ENCODE measurements at places on chromosomes 5 and 9. TPM values are rescaled to one million over a fixed set of nuclear protein-coding genes. Genes with fewer than 3 reads are reported as not detected.

DNA sequence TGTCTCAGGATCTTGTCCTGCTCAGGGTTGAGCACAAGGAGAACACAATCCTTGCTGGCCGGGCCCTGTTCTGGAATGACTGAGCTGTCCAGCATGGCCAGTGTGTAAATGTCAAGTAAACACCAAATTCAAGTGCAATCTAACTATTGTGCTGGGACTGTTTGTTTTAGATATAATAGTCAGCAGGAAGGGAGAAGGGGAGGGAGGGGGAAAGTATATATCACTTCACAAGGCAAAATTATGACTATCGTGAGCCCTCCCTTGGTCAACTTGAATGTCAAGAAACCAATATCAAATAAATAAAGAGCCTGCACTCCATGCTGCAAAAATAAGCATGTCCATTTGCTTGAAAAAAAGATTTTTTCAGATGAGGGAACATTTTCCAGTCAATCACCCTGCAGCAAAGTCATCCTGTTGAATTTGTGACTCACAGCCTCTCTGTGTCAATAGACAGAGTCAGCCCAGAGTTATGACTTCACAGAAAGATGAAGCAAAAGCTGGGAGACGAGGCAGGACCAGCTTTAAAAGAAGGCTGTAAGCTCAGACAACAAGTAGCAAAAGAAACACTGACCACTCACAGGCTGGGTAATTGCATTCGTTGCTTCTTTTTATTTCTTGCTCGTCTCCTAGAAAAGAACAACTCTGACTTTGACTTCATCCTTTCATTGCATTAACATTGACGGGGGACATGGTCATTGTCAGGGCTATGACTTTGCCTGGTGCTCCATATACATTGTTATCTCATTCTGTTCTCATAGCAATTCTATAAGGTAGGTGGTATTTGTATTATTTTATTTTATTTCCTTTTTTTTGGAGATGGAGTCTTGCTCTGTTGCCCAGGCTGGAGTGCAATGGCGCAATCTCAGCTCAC is 15.3 kb upstream of the KLF4 start:
- DNase-seq, result peak; percentile 78

- DNase-seq, result peak; percentile 62
These were observed 524.3 kb downstream of the PSAT1 start for GRCh38 chr9:78821126-78821822.

DNA sequence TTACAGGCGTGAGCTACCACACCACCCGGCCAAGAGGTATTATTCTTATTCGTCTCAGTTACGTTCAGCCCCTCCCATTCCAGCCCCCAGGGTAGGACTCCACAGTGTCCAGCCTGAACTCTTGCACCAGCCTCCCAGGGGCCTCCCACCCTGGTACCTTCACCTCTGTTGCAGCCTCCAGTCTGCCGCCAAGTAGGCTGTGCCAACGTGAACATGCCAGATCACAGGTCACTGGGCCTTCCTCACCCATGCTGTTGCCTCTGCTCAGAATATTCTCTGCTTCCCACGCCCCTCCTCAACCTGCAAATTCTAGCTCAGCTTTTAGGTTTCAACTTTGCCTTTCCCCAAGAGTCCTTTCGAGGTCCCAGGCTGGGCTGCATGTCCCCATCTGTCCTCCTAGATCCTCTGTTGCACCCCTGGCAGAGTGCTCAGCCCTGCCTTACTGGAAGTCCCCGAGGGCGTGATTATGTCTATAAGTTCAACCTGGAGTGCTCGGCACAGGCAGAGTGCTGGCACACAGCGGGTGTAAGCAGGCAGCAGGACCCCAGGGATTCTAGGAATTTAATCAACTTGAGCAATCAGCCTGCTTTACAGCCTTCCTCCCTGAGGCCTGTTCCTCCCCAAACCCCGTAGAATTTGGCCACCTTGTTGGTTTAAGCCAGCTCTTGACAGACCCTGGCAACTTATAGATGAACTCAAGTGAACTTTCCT is 13.1 kb upstream of the STXBP1 start:
- no peak for DNase-seq

GRCh38 chr5:129399069-129399468 is 61.0 kb upstream of the ADAMTS19 start:
- DNase-seq, result no peak

GRCh38 chr5:14668181-14668591 is 3.7 kb downstream of the OTULIN start:
- DNase-seq, result no peak

- DNase-seq, result no peak
These were observed 153.7 kb upstream of the GRAMD2B start for GRCh38 chr5:126269511-126269910.

DNA sequence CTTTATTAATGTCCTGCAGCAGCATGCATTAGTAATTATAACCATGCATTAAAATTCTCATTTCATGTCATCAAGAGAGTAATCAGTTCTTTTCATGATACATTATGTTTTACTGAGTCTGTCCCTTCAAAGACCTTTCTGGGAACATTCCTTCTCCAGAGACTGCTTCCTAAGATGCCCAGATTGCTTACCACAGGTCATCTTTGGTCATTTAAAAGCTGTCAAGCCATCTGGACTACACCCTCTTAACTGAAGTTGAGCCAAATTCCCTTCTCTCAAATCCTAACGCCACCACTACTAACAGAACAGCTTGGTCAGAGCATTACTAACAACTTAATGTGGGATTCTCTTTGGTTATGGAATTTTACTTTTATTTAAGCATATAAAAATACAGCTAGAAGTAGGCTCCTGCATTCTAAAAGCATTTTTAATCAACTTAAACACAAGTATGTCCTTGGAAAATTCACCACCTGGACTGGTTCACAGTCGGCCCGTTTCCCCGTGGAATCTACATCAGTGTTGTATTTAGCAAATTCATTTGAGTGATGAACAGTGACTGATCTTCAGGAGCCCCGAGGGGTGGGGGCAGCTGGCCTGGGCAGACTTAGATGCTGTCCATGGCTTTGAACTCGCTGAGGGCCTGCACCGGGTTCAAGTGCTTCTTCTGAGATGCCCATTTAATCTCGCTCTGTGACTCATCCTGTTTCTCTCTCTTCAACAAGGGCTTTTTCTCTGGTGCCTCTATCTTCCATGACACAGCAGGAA is 92.8 kb upstream of the CCDC112 start:
- DNase-seq, result peak; percentile 1

GRCh38 chr5:145495741-145496140 is 339.4 kb downstream of the PRELID2 start:
- DNase-seq, result peak; percentile 46

GRCh38 chr5:14134083-14134482 is 9.1 kb upstream of the TRIO start:
- no peak for DNase-seq

GRCh38 chr9:137307255-137308056 is 5.4 kb upstream of the NRARP start:
- DNase-seq, result no peak

DNA sequence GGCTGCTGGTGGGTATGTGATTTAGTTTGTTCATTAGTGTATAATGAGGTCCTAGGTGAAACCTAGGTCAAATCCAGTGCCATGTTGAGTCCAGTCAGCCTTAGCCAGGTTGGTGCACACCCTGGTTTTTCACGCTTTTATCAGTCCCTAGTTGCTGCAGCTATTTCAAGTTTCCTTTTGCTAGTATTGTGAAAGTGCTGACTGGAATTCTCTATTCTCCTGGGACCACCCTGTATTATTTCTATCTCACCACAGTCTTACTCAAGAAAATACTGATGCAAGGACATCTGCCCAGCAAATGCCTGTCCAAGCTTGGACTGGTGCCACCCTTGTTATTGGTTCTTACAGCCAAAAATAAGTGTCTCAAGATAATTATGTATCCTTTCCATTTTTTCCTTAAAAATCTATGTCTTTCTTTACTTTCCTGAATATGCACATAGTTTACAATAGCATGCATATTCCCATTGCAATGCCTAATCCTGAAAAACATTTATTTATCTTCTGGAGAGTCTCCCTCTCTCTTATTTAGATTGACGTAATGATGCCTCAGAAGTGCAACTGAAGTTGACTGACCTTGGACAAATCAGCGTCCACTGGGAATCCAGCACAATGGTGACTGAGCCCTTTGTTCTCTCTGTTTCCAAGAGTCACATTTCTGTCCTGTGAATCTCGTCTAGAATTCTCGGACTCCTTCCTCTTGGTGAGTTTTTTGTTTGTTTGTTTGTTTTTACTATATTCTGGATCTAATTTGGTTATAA is 1075.0 kb downstream of the CDH9 start:
- DNase-seq, result no peak

- DNase-seq, result no peak
These were observed 2.0 kb downstream of the RHOBTB3 start for GRCh38 chr5:95733107-95733665.

- peak; percentile 39 for DNase-seq
These were observed 974 bp downstream of the CLINT1 start for GRCh38 chr5:157857816-157858526.

- peak; percentile 50 for DNase-seq
These were observed 963 bp upstream of the CAST start for GRCh38 chr5:96660971-96661854.

DNA sequence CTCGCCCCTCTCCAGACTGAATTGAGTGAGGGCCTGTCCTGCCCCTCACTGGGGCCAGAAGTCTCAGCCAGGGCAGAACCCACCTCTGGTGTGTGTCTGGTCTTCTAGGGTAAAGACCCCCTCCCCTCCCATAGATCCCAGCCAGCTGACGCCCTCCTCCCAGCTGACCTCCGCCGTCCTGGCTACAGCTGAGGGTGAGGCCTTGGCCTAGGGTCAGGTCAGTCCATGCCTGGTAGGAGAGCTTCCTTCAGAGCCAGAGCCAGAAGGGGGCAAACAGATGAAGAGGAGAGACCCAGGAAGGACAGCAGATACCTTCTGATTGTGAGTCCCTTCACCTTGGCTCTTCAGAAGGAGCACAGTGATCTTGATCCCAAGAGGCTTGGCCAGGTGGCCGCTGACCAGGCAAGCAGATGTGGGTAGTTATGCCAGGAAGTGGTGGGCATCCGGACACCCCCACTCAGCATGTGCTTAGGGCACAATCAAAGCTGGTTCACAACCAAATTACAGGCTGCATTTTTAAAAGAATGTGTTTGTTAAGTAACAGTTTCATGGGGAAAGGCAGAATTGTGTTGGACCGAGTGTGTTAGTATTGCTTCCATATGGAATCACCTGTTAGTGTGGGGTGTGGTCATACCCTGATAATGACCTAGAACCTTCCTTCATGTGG is 29.9 kb downstream of the JADE2 start:
- no peak for DNase-seq

DNA sequence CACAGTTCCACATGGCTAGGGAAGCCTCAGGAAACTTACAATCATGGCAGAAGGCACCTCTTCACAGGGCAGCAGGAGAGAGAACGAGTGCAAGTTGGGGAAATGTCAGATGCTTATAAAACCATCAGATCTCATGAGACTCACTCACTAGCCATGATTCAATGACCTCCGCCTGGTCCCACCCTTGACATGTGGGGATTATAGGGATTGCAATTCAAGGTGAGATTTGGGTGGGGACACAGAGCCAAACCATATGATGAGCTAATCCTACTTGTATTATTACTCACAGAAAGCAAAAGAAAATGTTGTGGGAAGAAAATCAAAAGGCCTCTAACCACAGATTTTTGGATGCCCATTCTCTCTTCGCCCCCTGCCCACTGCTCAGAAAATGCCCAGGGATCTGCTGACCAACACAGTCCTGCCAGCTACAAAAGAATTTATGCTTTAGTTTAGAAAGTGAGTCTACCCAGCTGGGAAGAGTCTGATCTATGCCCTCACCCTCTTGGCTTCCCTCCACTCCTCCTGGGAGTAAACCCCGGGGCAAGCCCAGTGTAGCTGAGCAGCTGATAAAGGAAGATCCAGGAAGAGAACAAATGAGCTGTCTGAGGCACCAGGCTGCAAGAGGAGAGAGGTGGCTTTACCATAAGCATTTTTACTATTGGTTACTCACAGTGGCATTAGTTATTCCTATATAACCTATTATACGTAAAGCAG is 53.1 kb downstream of the RNF130 start:
- DNase-seq, result no peak

GRCh38 chr5:171673840-171674239 is 111.8 kb upstream of the SMIM23 start:
- no peak for DNase-seq

PCDHB4 gene
- total RNA-seq, result not detected

C9orf153 gene
- total RNA-seq, result 0.56 TPM

SYNPO gene
- total RNA-seq, result 0.44 TPM

SGCD gene
- not detected for total RNA-seq

GNA14 gene
- total RNA-seq, result 3.4 TPM
